AML-193 (cell line): ENCODE measurements at places on chromosomes 5 and 9.

DNA sequence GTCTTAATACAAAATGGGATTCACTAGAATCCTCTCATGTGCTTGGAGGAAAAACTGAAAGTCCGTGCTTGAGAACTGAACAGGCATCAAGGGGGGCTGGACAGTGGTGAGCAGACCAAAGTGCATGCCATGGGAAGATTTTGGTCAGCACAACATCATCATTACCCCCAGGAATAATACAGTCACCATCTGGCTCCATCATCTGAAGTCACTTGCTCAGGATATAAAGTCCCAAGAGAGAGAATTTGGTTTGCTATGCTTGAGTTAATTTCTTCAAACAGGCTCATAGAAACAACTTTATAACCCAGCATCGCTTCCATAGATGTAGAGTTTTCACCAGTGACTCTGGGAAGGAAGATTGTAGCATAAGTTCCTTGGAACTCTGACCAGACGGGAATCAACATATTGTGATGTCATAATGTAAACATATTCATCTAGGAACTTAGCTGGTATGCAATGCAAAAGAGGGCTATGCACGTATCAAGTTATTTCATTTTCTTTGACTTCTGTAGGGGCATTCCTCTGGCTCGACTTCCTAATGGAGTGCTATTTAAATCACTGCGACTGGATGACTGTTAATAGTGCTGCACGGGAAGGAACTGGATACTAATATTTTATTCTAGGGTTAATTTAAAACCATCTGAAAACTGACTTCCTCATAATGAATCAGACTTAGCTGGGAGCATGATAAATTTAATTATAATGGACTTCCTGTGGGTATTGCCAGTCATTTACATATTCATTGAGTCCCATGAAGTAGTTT lies 145.2 kb downstream of the MTRR start:
- DNase-seq: no peak

- DNase-seq: no peak
Measured at GRCh38 chr9:115114546-115114945, 3.4 kb downstream of the TNC start.

DNA sequence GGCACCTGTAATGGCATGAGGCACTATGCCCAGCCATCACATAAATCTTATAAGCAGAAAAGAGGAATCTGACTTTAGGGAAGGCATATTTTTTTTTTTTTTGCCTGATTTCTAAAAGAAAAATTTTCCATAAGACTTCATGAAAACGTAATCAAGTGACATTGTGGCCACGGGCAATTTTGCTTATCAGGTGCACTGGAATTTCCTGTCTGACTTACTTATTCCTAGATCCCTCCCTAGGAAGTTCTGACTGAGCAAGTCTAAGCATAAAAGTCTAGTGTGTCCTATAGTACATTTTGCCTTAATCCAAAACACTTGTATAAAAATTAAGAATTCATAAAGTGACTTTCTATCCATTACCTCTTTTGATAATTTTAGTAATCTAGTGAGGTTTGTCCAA lies 12.5 kb downstream of the C5orf46 start:
- DNase-seq: no peak

GRCh38 chr5:82560561-82560960 lies 282.4 kb upstream of the RPS23 start:
- DNase-seq: no peak

- DNase-seq: no peak
Measured at GRCh38 chr9:99044827-99045226, 60.1 kb upstream of the TGFBR1 start.

- DNase-seq: no peak
Measured at GRCh38 chr9:90869361-90869760, 67.7 kb downstream of the SYK start.

DNA sequence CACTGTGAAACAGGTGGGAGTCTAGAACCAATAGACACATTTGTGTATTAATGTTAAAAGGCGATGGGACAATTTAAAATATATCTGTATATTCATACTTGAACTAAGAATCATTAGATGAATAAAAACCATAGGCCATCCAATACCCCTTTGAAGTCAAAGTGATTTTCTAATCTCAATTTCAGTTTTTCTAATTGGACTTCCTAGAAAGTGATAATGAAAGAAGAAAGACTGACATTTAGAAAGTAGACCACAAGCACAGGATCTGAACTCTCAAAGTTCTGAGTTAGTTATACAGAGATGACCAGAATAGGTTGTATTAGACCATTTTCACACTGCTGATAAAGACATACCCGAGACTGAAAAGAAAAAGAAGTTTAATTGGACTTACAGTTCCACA lies 412.8 kb upstream of the PIK3R1 start:
- no peak for DNase-seq

- no peak for DNase-seq
Measured at GRCh38 chr9:138080979-138081378, 203.4 kb downstream of the CACNA1B start.

- no peak for DNase-seq
Measured at GRCh38 chr5:139847790-139848507, 52.3 kb downstream of the PSD2 start.

- DNase-seq: no peak
Measured at GRCh38 chr5:98977723-98978122, 48.9 kb upstream of the CHD1 start.

- no peak for DNase-seq
Measured at GRCh38 chr5:73918791-73919221, 292.8 kb downstream of the ARHGEF28 start.
